ENCODE measurements at places on chromosomes 7 and 10.

DNA sequence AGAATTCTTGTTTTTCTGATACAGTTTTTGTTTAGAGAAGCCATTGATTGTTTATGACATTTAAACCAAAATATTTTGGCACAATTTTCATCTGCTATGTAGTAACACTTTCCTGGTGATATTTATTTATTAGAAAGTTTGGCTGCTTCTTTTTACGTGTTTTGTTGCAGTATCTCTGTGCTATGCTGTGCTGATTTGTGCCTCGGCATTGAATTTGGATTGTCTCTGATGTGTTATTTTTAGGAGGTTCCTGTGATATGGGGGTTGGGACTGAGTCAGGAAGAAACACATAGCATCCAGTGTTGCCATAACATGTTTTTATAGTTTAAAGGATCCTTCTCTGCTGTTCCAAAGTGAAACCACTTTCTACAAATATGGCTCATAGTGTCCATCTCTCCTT, 1197.7 kb upstream of the LRRN3 start:
- DNase-seq: no peak

DNA sequence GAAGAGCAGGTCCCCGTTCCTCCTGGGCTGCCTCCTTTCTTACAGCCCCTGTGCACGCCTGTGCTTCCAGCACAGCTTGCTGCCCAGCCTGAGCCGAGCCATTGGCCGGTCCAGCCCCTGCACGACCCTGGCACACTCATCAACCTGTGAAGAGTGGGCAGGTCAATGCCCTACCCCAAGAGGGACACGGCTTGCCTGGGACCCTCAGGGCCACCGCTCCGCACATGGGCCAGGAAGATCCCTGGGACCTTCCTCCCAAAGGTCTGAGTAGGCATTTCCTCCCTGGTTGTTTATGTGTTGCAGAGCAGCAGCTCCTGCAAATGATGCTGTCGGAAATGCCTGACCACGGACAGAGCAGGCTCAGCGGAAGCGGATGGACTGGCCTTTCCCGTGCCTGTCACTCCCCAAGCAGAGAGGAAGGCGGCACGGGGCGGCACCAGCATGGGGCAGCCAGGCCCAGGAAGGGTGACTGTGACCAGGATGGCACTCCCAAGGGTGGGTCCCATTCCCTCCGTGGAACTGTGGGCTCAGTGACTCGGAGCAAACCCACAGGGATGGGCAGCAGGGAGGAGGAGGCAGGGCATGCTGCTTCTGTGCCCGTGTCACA, 252.5 kb downstream of the TNS3 start:
- no peak for DNase-seq

DNA sequence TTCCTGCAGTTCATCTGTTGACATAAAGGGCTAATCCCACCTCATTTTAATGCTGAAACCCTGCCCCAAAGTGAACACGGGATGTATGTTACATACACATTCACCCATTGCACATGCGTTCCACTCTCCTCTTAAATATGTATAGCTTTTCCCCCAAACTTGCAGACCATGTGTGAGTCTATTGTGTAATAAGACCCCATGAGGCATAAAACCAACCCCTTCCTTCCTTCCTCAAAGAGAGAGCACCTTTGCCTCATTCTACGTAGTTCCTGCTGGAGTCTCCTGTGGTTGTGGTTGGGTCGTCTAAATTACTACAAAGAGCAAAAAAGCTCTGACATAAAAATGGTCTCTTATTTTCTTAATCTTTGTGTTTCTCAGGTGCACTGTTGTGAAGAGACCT, 345.7 kb upstream of the KLF6 start:
- no peak for DNase-seq

DNA sequence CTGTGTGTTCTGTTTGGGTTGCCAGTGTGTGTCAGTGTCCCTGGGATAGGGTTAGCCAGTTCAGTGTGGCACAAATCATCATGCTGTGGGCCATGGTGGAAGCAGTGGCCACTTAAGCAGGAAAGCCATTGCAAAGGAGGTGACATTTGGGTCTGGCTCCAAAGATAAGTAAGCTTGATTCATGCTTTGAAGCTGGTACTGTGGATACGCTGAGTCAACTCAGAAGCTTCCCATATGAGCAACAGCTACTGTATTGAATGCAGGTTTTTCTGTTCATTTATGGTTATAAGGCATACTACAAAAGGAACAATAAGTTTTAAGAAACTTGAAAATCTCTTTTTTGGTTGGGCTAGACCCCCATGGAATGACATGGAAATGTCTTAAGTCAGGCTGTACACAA, 143.1 kb downstream of the BMPER start:
- no peak for DNase-seq

DNA sequence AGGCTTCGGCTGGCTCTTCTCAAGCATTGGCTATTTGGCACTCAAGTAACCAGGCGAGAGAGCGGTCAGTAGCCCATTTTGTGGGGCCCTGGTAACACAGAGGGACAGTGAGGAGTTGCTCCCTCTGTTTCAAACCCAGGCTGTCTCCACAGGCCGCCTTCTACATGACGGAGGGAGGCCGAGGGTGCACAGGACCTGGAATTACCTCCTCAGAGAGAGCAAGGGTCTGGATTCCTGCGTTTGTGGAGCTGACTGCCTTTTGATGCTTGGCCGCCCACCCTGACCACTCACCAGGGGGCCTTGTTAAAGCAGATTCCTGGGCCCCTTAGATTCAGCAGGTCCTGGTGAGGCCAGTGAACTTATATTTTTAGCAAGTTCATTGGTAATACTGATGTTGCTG, 12.3 kb downstream of the UPP1 start:
- no peak for DNase-seq

DNA sequence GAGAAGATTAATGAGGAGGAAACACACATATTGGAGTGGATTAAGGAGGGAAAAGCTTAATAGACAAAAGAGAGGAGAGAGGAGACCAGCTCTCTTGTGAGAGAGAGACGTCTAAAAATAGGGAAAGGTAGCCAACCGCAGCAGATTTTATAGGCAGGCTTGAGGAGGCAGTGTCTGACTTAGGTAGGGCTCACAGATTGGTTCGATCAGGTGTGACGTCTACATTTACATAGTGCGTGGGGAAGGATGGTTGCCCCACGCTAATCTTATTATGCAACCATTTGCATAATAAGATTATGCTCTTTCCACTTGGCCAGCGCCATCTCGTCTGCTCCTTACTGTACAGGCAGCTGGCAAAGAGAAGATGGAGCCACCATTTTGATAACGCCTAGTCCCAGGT, 122.0 kb downstream of the MARCHF5 start:
- no peak for DNase-seq

DNA sequence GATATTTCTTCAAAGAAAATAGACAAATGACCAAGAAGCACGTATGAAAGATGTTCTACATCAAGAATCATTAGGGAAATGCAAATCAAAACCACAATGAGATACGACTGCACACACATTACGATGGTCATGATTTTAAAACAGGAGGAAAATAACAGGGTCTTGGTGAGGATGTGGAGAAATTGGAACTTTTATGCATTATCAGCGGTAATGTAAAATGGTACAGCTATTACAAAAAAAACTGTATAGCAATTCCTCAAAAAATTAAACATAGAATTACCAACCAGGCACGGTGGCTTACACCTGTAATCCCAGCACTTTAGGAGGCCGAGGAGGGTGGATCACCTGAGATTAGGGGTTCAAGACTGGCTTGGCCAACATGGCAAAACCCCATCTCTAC, 178.8 kb upstream of the NEBL start:
- no peak for DNase-seq
